ENCODE measurements at places on chromosomes 1 and 21.

- no peak for DNase-seq
These were observed 354.6 kb downstream of the PDE4B start for GRCh38 chr1:66147226-66147835.

- no peak for DNase-seq
These were observed 317.6 kb downstream of the PRDM2 start for GRCh38 chr1:14017531-14017961.

- DNase-seq, result no peak
These were observed 54.5 kb downstream of the PAPPA2 start for GRCh38 chr1:176517484-176517883.

- no peak for DNase-seq
These were observed 180.8 kb downstream of the ASTN1 start for GRCh38 chr1:176983731-176984130.

- DNase-seq, result no peak
These were observed 41.6 kb downstream of the RGS21 start for GRCh38 chr1:192358402-192358801.

- no peak for DNase-seq
These were observed 1.5 kb downstream of the STYXL2 start for GRCh38 chr1:167095368-167095767.

GRCh38 chr1:22174446-22175220, 31.7 kb upstream of the WNT4 start:
- DNase-seq, result no peak

Measured in anterior cingulate cortex (tissue), 58 donors.